Activated T-cell treated with anti-CD3 and anti-CD28 coated beads, Interleukin-2, amount 50 U/mL, for 1 hour (primary cell): ENCODE measurements at places on chromosomes 3 and 15.

DNA sequence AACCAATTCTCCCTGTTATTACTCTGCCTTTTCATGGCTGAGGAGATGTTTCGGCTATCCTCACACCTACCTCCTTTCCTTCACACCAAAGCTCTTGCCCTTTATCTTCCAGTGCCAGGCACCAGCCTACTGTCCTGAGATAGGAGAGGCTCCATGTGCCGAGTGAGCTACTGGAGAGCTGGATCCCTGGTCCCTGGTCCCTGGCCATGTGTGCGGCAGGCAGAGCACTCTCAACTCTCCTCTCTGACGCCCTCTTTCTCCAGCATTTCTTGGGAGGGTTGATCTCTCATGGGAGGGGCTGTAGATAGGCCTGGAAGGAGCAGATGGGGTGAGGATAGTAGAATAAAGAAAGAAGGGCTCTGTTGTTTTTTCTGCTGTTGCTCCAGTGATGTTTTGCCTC, 277.1 kb upstream of the UMPS start:
- DNase-seq = no peak

GRCh38 chr3:197882586-197882985, 67.4 kb upstream of the RPL35A start:
- DNase-seq = no peak

GRCh38 chr3:62359531-62359930, 13.8 kb downstream of the FEZF2 start:
- no peak for DNase-seq

- no peak for DNase-seq
These were observed 13.6 kb downstream of the ZBTB47 start for GRCh38 chr3:42667096-42667522.

- DNase-seq = no peak
These were observed 2.1 kb upstream of the GNAT1 start for GRCh38 chr3:50189274-50189673.

- DNase-seq = no peak
These were observed 815 bp upstream of the ZNF280D start for GRCh38 chr15:56734013-56734635.

GRCh38 chr3:179837374-179837773, 184.5 kb downstream of the USP13 start:
- DNase-seq = no peak

DNA sequence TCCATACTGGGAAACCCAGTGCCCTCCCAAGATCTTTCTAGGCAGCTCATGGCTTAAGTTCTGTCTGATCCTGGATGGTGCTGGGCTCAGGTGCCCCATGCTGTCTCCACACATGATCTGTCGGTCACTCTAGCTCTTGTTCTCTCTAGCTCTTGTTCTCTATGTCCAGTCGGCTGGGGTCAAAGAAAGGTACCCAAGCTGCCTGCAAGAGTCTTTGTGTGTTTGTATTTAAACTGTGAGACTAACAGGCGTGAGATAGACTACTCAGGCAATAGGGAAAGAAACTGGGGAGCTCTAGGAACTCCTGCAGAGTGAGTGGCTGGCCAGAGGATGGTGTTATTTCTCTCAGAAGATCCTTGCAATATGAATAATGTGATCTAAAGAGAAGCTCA, 40.2 kb downstream of the GPR156 start:
- DNase-seq = no peak

DNA sequence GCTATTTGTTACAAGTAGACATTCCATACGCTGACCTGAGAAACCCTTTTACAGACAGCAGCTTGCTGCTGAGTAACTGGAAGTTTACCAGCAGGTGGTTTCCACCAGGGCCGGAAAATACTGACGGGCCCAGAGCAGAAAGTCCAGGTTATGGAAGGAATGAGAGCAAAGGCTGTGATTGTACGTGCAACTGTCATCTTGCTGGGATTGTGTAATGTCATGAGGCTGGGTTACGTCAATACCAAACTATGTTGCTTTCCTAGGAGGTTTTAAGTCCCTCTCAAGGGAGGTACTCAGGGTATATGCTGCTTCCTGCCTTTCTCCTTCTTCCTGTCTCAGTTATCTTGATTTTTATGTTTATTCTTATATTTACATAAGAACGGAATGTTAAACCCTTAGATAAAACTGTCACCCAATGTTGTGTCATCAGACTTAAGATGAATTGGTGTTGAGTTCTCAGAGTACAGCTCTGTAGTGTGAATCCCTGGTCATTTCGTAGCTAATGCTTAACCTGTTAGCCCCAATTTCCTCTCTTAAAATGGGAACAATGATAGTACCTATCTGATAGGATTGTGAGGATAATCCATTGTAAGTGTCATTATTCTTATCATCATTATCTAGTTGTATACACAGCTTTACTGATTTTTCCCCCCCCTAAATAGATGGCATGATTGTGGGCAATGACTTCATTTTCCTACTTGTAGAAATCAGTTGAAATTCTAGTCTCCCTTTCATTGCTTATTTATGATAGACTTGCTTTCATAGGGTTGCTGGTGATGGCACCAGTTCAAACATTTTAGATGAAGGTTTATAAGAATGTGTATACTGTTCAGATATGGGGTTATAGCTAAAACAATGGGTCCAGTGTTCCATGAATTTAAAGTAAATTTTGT, 101.4 kb downstream of the FNDC3B start:
- DNase-seq = no peak

- no peak for DNase-seq
These were observed 267.0 kb upstream of the UMPS start for GRCh38 chr3:124463234-124463633.

DNA sequence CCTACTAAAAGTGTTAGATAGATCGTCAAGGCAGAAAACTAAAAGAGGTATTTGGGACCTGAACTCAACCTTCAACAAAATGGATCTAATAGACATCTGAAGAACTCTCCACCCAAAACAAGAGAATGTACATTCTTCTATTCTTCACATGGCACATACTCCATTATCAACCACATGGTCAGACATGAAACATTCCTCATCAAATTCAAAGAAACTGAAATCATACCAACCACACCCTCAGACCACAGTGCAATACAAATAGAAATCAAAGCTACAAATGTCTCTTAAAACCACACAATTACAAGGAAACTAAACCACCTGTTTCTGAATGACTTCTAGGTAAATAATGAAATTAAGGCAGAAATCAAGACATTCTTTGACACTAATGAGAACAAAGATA, 984.1 kb upstream of the GBE1 start:
- no peak for DNase-seq

- DNase-seq = no peak
These were observed 391.4 kb upstream of the FRG2C start for GRCh38 chr3:75272691-75273090.

- no peak for DNase-seq
These were observed 67.7 kb upstream of the GSK3B start for GRCh38 chr3:120161902-120162301.

- DNase-seq = no peak
These were observed 13.5 kb downstream of the MRPS11 start for GRCh38 chr15:88480981-88481380.

GRCh38 chr3:141303481-141304223, 64.7 kb upstream of the ZBTB38 start:
- DNase-seq = peak; percentile 33

GRCh38 chr3:182981038-182981380, 671 bp upstream of the DCUN1D1 start:
- no peak for DNase-seq

- no peak for DNase-seq
These were observed 37.3 kb downstream of the EXOG start for GRCh38 chr3:38533285-38533976.

GRCh38 chr3:115628075-115628412, 4.7 kb downstream of the GAP43 start:
- no peak for DNase-seq

DNA sequence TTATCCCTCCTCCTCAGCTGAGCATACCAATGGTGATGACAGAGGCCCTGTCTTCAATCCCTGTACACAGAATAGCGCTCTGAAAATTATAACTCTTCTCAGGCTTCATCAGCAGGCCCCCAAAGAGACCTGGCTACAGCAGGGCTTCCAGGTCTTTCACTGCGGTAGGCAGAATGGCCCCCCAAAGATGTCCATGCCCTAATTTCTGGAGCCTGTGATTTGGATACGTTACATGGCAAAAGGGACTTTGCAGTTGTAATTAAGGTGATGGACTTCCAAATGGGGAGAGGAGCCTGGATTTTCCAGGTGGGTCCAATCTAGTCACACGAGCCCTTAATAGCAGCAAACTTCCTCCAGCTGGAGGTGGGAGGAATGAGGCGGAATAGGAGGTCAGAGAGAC, 221.8 kb upstream of the CTDSPL start:
- no peak for DNase-seq

DNA sequence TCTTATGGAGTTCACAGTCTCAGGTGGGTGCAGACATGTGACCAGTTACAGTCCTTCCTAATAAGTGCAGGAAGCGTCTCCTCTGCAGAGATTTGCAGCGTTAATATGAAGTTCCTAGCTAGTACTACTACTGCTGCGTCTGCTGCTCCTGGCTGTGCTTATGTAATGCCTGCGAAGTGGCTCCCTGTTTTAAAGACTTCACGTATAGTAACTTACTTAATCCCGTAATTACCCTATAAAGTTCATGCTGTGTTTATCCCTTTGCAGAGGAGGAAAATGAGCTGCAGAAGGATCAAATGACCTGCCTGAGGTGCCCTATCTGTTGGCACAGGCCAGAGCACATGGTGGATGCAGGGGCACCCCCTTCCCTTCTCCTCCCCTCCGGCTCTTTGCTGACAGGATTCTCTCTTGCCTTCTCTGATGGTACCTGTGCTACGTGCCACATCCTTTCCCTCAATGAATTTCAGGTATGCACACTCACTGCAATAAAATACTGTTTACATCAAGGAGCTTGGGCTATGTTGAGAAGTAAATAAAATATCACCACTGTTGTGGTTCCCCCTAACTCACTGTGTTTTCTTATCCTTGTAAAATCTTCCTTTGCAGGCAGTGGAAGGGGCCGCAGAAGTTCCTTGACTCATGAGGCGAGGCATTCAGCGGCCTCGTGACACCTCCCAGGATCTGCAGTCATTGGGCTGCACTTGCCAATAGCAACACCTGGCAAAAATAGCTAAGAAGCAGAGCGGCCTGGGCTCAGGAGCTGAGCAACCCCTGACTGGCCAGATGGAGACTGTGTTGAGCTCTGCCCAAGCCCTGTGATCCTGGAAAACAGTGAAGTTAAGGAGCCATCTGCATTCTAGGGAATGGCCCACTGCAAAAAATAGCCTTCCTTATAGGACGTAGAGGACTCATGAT, 188.9 kb upstream of the ATP10A start:
- no peak for DNase-seq

DNA sequence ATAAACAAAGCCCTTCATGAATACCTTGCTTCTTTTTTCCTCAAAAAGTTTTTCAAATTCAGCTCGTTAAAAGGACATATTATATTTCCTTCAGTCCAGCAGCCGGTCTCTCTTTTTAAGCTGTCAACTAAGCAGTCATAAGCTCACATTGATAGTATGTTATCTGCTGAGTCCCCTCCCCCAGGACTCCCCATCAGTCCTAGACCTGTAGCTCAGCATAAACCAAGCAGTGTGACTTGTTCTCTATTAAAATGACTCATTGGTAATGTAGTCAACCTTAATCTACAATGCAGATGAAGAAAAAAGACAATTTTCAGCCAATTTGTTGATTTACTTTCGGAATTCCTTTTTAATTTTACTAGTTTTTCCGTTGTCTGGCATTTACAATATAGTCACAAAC, 483.8 kb downstream of the MECOM start:
- DNase-seq = no peak

GRCh38 chr15:74780523-74781430, 1.1 kb upstream of the CSK start:
- no peak for DNase-seq

DNA sequence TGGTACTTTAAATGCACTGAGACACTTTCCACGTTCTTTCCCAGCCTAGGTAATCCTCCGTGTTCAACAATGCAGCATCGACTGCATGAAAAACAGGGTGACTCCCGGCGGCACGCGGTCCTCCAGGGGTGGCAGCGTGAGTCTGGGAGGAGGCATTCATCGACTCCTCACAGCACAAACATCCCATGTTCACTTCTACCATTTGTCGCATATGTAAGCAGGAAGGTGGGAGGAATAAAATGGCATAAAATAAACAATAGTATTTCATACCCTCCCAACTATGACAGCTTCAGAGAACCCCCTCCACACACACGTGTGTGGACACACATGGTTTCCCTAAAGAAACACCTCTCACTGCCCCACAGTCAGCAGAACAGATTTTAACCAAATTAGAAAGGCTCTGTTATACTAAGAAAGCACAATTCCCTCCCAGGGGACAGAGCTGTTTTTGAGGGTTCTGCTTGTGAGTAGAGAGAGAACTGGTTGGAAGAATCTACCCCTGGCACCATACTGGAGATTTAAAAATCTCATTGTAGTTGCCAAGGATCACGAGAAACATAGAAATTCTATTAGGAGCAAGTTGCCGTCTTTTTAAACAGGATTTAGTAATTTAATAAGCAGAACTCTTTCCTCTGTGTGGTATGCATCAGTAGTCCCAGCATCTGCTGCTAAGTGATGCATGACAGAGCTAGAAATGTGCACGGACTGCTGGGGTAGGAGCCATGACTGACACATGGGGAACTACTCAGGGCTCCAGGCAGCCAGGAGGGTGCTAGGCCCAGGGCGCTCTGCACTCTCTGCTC, 6.0 kb downstream of the FAM43A start:
- DNase-seq = no peak

GRCh38 chr3:14146381-14147065, 21.7 kb downstream of the TMEM43 start:
- DNase-seq = no peak

- no peak for DNase-seq
These were observed 5.9 kb upstream of the FMN1 start for GRCh38 chr15:33200444-33200843.

DNA sequence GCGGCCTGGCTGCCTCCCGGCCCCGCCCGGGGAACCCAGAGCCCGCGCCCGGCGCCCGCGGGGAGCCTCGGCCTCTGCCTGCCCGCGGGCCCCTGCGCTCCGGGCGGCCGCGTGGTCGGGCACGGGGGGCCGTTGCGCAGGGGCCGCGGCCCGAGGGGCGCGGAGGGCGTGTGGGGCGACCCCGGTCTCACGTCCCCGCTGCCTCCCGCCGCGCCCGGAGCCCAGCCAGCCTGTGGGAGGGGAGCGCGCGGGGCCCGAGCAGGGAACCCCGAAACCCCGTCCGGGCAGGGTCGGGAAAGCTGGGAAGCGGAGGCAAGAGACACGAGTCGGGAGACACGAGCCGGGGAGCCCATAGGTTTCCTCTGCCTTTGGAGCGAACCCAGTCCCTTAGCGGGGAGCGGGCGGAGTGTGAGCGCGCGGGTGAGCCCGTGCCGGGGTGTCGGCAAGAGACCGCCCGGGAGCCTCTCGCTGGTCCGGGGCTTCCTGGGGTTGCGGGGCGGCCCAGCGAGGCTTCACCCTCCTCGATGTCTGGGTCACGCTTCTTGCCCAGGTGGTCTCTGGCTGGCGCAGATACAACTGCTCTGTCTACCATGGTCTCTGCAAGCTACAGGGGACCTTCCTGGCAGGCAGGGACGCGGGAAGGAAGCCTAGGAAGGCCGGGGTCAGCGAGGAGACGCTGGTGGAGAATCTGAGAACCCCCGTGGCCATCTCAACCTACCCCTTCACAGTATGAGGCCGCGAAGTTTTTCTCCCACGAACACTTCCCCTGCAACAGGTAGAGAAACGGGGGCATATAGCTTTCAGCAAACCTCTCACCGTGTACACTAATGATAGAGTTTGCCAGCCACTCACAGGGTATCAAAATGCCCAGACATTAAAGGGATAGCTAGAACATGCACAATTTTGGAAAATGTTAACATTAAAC, 586 bp downstream of the LRRK1 start:
- DNase-seq = peak; percentile 24
